ENCODE measurements at places on chromosomes 2 and 18. TPM values are rescaled to one million over a fixed set of nuclear protein-coding genes. Genes with fewer than 3 reads are reported as not detected.

The CFAP65 gene
- total RNA-seq = 0.32 TPM

The CNGA3 gene
- total RNA-seq = 0.06 TPM

The CNTNAP5 gene
- not detected for total RNA-seq

The DPP4 gene
- total RNA-seq = 0.69 TPM

The SRD5A2 gene
- total RNA-seq = not detected

The SPC25 gene
- total RNA-seq = 9.7 TPM

The C1GALT1C1L gene
- 2.5 TPM for total RNA-seq

The TDRD15 gene
- not detected for total RNA-seq

The NEB gene
- 0.17 TPM for total RNA-seq

The ATP6V1B1 gene
- 0.32 TPM for total RNA-seq

The SERPINB10 gene
- total RNA-seq = not detected

The PCARE gene
- total RNA-seq = not detected

The FAM136A gene
- 106 TPM for total RNA-seq

The PID1 gene
- total RNA-seq = 3.3 TPM

The STON1 gene
- total RNA-seq = 0.50 TPM

The PLCD4 gene
- total RNA-seq = 0.71 TPM

The CSRNP3 gene
- not detected for total RNA-seq

The GLI2 gene
- total RNA-seq = 26.5 TPM

The GAD1 gene
- total RNA-seq = 0.54 TPM

The RBM43 gene
- 3.8 TPM for total RNA-seq

The LNPK gene
- total RNA-seq = 11.3 TPM

The CFAP221 gene
- total RNA-seq = not detected

The COLEC11 gene
- 0.63 TPM for total RNA-seq

The ITGB6 gene
- total RNA-seq = 1.0 TPM

The PLEKHH2 gene
- total RNA-seq = 0.73 TPM

The DAPL1 gene
- total RNA-seq = not detected

The HOXD9 gene
- 1.7 TPM for total RNA-seq

The POTEI gene
- not detected for total RNA-seq

The NOSTRIN gene
- 2.0 TPM for total RNA-seq

The KRTCAP3 gene
- total RNA-seq = 1.1 TPM

The TLX2 gene
- 0.30 TPM for total RNA-seq

The GPBAR1 gene
- total RNA-seq = not detected

The NPPC gene
- 0.40 TPM for total RNA-seq

The SERPINB12 gene
- not detected for total RNA-seq

The AQP12B gene
- not detected for total RNA-seq

The SAP130 gene
- total RNA-seq = 12.2 TPM
